Vagina (tissue), 2 donors: ENCODE measurements at places on chromosomes 4 and X.

DNA sequence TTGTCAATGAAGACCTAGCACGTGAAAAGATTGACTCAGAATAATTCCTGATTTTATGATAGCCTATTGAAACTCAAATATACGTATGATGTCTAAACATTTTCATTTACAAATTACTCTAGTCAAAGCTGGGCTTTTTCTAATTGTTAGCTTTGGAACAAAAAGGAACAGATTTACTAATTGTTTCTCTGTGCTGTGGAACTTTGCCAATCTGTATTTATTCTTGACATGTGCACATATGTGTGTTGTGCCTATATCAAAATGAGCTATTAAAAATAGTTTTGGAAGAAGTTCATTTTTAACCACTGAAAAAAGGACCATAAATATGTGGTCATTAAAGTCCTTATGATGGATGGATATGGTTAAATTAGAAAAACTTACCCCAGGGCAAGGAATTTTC is 85.4 kb upstream of the PACRGL start:
- DNase-seq, result no peak

DNA sequence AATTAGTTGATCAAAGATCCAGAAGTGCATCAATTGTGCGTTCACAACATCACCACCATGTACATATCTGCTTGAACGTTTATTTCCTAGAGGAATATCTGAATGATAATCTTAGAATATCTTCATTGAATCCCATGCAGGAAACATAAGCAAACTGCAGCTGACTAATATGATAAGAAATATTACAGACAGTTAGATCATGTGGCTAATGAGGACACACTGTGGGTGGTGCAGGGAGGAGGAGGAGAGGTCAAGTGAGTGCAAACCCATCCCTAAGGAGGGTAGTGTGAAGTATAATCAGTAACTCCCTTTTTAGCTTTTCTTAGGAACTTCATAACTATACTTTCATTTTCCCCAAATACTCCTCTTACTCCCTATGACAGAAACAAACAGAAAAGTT is 58.3 kb upstream of the HPGD start:
- DNase-seq, result no peak

DNA sequence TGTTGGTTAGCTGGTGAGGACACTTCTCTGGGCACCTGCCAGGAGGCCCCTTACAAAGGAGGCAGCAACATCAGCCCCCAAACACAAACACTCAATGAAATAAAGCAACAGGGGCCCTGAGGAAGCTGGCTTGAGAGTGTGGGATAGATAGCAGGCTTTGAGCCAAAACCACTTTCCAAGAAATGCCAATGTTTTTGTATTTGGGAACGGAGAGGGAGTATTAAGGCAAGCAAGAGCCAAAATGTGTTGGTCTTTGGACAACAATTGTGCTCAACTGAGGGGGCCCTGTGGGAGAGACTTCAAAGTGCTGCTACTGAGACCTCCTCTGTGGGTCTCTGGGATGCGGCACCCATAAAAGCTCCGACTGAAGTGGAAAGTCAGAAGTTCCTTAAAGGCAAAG is 41.0 kb downstream of the RAI2 start:
- no peak for DNase-seq

DNA sequence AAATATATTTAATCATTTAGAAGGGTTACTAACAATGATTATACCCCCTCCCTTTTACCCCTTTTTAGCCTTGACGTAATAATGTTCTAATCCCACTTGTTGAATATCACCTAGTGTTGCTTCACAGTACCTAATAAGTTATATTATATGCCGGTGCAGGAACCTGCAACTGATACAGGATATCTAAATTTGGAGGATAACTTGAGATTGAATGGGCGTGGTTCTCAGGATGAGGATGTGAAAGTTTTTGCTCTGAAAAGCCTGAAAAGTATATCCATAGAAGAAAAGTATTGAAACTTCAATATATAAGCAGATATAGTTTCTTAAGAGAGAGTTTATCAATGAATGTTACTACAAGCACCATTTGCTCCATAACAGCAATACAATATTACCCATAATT is 59.8 kb downstream of the ZNF711 start:
- no peak for DNase-seq

DNA sequence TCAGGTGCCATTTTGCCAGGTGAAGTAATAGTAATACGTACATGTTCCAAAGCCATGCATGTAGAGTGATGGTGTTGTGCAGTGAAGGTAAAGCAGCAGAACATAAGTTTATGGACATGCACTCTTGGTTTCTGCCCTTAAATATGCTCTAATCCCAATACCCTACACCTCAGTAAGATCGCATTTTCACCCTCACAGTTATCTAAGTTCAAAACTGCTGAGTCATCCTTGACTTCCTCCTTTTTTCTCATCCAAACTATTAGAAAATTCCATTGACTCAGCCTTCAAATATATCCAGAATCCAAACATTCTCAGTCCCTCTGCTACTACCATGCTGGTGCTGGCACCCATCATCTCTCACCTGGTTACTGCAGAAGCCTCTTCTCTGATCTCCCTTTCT is 652.9 kb upstream of the IGFBP7 start:
- no peak for DNase-seq

DNA sequence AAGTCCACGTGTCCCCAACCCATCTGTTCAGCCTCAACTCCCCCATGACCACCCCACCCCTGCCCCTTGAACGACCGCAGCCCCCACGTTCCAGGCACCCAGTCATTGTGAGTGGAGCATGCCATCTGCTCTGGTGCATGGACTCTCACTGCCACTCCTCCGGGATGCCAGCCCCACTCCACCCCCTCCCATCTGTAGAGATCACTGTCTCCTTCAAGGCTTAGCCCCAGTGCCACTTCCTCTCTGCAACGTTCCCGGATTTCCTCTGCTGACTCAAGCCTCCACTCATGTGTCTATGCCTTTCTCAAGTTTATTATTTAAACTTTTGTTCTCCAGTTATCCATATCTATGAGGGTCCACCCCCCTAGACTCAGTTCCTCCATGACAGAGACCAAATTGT is 54.0 kb downstream of the MAML3 start:
- no peak for DNase-seq

DNA sequence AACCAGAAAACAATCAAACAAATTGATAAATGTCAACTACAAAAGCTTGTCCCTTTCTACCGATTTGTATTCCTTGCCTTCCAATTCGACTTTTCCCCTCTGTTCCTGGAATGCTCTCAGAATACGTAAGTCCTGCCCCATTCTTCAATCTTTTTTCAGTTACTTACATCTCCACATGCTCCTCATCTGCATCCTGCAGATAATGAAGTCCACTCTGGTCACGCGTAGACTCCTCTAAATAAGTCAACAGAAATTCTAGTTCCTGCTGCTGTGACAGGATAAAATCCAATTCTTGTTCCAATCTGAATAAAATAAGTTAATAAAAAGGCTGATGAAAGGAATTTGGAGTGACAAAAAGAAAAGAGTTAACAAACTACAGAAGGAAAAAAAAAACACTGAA is 34.4 kb upstream of the RBM41 start:
- no peak for DNase-seq

GRCh38 chr4:163042306-163042705 is 124.4 kb downstream of the NAF1 start:
- no peak for DNase-seq

DNA sequence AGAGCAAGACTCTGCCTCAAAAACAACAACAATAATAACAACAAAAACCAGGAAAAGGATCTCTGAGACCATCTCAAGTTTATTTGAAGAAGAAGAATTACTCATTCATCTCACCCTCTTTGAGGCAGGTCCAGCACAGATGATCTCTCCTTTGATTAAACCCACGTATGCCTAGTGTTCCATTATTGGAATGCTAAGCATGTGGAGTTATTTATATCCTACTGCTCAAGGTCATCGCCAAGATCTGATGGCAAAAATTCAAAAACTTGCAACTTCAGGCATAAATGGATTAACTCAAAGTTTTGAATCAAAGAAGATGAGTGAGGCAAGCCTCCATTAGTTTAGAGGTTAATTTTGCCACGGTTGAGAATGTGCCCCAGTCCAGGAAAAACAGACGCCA is 184.2 kb downstream of the DHRSX start:
- DNase-seq, result no peak

GRCh38 chr4:4862071-4862551 is 2.6 kb downstream of the MSX1 start:
- no peak for DNase-seq

DNA sequence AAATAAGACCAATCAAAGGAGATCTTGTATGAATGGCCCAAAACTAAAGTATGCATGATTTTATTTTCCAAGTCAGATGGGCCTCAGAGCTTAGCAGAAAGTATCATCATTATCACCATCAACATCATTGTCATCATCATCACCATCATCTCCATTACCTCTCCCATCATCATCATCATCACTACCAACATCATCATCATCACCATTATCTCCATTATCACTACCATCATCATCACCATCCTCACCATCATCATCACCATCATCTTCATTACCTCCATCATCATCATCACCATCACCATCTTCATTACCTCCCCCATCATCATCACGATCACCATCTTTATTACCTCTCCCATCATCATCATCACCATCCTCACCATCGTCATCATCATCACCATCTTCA is 363.9 kb downstream of the DHRSX start:
- no peak for DNase-seq

GRCh38 chr4:151908734-151909497 is 148.1 kb upstream of the GATB start:
- no peak for DNase-seq

- no peak for DNase-seq
These were observed 336.3 kb downstream of the PPP3CA start for GRCh38 chr4:101010987-101011386.

- no peak for DNase-seq
These were observed 215.3 kb upstream of the FAM9B start for GRCh38 chrX:9249051-9249846.

- DNase-seq, result no peak
These were observed 25.7 kb upstream of the PPARGC1A start for GRCh38 chr4:23915459-23916132.

- DNase-seq, result no peak
These were observed 89.8 kb upstream of the ARMCX2 start for GRCh38 chrX:101749436-101749835.

GRCh38 chrX:1719270-1719669 is 104.4 kb downstream of the ASMT start:
- DNase-seq, result no peak

- DNase-seq, result no peak
These were observed 657 bp downstream of the TCEAL8 start for GRCh38 chrX:103254171-103254824.

- DNase-seq, result no peak
These were observed 121.5 kb downstream of the FNIP2 start for GRCh38 chr4:158890294-158890693.

DNA sequence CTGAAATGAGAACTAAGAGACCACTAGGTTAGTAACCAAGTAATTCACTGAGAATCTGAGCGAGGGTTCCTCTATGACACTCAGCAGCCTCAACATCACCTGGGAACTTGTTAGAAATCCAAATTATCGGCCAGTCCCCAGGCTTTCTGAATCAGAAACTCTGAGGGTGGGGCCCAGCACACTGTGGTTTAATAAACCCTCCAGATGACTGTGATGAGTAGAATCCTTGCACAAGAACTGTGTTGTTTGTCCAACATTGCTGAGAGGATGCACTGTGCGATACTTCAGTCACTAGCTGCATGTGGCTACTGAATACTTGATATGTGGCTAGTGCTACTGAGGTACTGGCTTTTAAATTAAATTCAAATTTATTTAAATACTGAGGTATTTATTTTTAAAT is 243.9 kb downstream of the MAML3 start:
- no peak for DNase-seq

DNA sequence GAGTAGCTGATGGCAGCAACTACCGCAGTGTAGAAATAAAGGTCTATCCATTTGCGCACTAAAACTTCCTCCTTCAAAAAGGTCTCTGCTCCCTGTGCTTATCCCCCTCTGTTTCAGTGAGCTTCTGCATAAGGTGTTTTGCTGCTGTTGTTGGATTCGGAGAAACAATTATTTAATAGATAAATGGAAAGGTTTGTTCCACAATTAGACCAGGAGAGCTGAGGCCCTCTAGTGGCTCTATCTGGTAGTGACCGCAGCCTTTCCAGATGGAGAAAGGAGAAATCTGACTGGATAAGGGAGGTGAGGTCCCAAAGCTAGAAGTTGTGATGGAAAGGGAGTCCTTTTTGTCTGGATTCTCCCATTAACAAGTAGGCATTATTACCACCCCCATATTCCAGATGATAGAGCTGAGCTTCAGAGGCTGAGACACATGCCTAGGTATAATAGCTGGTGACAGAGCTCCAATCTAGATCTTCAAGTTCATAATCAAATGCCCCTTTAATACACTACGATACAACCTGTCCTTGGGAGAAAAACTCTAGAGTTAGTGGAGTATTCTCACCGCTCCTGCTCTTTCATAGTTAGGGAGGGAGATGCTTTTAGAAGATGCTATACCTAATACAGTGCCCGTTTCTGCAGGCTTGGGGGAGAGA is 5.1 kb upstream of the GABRQ start:
- DNase-seq, result peak; percentile 6

- DNase-seq, result no peak
These were observed 568.6 kb upstream of the BOD1L1 start for GRCh38 chr4:14196131-14196530.

DNA sequence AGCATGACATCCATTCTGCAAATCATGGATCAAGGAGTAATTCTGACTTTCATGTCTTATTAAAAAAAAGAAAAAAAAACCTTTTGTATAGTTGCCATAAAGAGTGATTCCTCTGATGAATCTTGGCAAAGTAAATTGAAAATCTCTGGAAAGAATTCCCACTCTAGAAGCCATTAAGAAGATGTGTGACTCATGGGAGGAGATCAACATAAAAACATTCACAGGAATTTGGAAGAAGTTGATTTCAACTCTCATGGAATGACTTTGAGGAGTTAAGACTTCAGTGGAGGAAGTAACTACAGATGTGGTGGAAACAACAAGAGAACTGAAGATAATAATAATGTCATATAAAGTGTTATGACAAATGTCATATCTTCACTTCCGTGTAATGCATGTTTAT is 204.2 kb downstream of the PABPC4L start:
- DNase-seq, result no peak

GRCh38 chrX:31057691-31058090 is 14.2 kb downstream of the FTHL17 start:
- no peak for DNase-seq

GRCh38 chrX:67673741-67674274 is 130.0 kb downstream of the AR start:
- DNase-seq, result no peak
